Uterus (tissue), 4 donors: ENCODE measurements at places on chromosomes 6 and 20.

GRCh38 chr6:142296975-142297604 lies 4.7 kb upstream of the ADGRG6 start:
- no peak for DNase-seq

GRCh38 chr6:622462-622861 lies 34.4 kb downstream of the HUS1B start:
- DNase-seq = no peak

GRCh38 chr6:20891161-20891560 lies 356.9 kb downstream of the CDKAL1 start:
- no peak for DNase-seq

GRCh38 chr6:101443315-101443714 lies 49.8 kb downstream of the GRIK2 start:
- DNase-seq = no peak
